ENCODE measurements at places on chromosomes 7 and 10.

DNA sequence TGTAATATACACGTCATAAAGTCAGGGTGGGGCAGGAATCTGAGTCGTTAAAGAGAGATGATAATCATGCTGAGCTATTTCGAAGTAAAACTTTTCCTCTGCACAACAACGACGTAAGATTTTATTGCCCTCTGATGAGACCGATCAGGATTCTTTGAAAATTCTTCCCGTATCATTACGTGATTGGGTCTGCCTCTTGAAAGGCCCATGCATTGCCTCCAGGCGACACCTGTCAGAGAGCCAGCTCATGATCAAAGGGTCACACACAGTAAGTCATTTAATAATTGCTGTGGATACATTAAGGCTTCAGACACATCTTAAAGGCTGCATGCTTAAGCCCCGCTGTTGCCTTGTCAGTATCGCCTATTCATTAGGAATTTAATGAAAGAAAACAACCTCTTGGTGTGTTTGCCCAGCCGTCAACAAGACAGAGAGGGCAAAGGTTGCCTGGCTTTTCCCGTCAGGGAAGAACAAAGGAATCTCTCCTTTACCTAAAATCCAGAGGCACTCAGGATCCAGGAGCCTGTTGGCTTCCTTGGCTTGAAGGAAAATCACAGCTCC lies 189.0 kb upstream of the SH2B2 start:
- no peak for DNase-seq

- DNase-seq, result no peak
Measured at GRCh38 chr10:75928231-75928630, 496.8 kb downstream of the LRMDA start.

DNA sequence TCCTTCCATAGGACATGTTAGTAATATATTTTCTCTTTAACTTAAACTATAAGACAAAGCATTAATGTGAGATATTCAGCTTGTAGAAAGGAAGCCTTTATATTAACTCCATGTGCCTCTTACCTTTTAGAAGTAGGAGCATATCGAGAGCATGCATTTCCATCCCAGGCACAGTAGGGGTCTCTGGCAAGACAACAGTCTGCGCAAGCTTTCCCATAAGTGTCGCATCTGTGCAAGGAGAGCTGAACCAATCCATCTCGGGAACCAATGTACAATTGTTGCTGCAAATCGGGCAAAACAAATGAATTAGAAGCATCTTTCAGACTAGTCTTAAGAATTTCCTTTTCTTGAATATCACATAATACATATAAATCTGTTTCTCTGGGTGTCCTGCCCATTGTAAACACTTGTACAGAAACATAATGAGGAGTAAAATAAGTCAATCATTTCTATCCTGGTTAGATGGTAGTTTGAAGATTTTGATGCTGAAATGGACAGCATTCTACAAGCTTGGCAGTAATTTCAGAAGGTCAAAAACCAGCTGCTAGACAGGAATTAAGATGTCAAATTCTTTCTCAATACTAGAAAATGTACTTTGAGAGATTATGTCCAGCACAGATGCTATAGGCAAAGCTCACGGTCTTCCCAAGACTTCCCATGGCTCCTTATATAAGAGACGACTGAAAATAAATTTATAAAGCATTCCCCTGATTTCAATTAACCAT lies 171.8 kb downstream of the SEMA3D start:
- DNase-seq, result no peak

DNA sequence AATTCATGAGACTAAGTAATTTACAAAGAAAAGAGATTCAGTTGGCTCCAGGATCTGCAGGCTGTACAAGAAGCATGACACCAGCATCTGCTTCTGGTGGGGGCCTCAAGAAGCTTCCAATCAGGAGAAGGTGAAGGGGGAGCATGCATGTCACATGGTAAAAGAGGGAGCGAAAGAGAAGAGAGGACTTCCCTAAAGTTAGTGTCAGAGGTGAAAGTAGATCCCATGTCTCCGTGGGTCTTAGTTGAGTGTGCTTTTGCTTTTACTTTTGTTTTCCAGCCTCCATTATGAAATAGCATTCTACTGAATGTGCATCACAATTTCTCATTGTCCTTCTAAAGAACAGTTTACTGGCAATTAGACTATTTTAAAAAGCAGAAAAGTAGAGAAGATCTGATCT lies 213.6 kb upstream of the FZD1 start:
- no peak for DNase-seq

DNA sequence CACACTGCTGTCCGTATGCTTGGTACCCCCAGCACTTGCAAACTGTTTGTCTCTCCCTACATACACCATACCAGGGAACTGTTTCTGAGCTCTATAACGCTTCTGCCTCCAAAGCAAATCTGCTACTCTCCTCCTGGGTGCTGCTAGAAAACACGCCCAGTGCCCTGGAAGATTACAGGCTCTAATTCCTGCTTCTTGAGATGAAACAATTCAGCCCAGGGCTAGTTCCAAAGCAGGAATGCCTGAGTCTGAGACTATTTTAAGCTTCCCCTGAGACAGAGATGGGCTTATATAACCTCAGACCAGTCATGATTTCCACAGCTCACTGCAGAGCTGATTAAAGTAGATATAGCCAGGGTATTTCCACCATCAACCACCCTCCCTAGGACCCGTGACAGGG lies 327.1 kb downstream of the GPR158 start:
- no peak for DNase-seq

DNA sequence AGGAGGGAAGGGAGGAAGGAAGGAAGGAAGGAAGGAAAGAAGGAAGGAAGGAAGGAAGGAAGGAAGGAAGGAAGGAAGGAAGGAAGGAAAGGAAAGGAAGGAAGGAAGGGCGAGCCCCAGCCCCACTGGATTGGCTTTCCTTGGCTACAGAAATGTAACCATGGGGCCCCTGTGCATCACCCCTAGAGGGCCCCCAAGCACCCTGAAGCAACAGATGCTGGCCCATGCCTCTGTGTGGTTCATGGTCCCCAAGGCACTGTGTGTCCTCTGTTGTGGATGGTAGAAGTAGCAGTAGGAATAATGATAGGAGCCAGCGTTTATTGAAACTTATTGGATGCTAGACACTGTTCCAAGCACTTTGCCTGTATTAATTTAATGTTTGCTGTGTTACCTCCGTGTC lies 116.6 kb upstream of the MACROH2A2 start:
- no peak for DNase-seq

GRCh38 chr7:50792342-50793119 lies 9.8 kb upstream of the GRB10 start:
- no peak for DNase-seq

GRCh38 chr10:12418000-12418399 lies 68.7 kb downstream of the CAMK1D start:
- DNase-seq, result no peak

GRCh38 chr7:102811942-102812678 lies 63.3 kb downstream of the FAM185A start:
- DNase-seq, result no peak

GRCh38 chr10:86506499-86506898 lies 15.1 kb downstream of the WAPL start:
- no peak for DNase-seq

- DNase-seq, result no peak
Measured at GRCh38 chr7:50650057-50650664, 85.0 kb upstream of the DDC start.

- no peak for DNase-seq
Measured at GRCh38 chr7:23020742-23021401, 6.9 kb upstream of the HYCC1 start.

DNA sequence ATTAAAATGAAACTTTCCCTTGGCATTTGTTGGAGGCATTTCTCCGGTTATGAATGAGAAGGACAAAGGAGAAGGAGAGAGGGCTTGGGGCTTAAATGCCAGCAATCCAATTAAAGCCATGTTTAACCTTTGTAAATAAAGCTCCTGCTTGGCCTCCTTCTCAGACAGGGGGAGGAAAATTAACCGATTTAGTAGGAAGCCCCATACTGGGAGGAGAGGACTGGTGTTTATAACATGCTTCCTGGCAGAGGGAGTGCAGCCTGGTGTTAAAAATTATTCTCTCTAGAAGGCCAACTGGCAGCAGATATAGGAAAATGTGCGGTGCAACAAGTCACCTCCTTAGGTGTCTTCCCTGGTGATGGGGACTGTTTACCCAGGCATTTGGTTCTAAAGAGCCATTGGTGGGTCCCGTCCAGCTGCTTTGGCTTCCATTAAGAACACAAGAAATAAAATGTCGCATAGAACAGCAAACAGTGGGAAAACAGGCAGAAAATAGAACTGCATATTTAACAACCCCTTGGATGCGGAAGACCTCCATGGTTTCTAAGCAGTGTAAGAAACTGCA lies 846.5 kb downstream of the TYW1 start:
- DNase-seq, result no peak

DNA sequence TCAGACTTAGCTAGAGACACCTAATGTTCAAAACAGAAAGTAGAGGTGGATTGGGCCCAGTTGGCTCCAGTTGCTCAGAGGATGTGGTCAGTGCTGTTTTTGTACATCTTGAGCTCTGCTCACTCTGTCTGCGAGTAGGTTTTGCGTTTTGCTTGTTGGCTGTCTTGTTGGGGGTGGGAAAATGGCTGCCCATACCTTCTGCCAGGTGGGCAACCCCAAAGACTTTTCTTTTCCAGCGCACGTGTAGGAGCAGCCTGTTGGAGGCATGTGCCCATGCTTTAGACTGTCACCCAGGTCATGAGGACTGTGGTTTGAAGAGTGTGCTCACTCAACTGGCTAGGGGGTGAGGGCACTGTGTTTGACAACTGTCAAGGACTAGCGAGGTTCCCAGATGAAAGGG lies 73.9 kb downstream of the KAT6B start:
- no peak for DNase-seq

DNA sequence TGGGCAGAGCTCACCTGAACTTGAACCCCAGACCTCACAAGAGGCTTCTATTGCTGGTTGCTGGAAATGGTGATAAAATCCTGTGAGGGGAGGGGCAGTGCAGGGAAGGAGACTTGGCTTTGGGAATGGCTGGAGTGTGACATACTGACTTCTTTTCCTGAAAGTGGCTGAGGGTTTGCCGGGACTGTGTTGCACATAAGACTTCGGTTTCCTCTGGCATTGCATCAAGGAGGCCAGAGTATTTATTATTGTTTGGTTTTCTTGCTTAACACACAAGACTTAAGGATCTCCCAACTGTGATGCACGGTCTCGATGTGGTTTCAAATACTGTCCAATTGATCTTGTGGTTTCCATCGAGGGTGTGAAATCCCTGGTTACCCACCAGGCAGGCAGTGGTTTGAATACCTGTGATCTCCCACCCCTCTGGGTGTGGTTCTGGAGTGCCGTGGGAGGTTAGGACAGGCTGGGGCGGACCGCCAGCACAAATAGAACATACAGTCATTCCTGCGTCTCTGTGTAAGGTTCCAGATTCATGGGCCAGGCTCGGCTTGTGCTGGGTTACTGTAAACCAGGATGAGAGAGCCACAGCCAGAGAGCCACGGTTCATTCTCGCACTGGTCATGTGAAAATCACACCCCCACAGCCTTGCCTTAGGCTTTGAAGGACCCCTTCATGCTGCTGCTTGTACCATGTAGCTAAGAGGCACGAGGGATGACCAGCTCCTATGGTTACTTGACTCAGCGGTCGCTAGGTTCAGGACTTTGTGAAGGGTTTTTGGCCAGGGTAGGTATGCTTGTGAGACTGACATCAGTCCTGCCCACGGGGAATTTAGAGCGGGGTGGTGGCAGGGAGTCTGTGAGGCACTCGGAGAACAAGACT lies 39.2 kb downstream of the WBP1L start:
- no peak for DNase-seq

GRCh38 chr10:44520651-44521050 lies 135.8 kb upstream of the CXCL12 start:
- DNase-seq, result no peak

GRCh38 chr10:74419958-74420375 lies 268.9 kb downstream of the ADK start:
- peak; percentile 1 for DNase-seq

GRCh38 chr10:46528171-46528671 lies 28.2 kb downstream of the GPRIN2 start:
- DNase-seq, result no peak

GRCh38 chr7:137682596-137682995 lies 164.2 kb downstream of the DGKI start:
- DNase-seq, result no peak

GRCh38 chr7:129095258-129095657 lies 40.3 kb upstream of the TNPO3 start:
- DNase-seq, result no peak

DNA sequence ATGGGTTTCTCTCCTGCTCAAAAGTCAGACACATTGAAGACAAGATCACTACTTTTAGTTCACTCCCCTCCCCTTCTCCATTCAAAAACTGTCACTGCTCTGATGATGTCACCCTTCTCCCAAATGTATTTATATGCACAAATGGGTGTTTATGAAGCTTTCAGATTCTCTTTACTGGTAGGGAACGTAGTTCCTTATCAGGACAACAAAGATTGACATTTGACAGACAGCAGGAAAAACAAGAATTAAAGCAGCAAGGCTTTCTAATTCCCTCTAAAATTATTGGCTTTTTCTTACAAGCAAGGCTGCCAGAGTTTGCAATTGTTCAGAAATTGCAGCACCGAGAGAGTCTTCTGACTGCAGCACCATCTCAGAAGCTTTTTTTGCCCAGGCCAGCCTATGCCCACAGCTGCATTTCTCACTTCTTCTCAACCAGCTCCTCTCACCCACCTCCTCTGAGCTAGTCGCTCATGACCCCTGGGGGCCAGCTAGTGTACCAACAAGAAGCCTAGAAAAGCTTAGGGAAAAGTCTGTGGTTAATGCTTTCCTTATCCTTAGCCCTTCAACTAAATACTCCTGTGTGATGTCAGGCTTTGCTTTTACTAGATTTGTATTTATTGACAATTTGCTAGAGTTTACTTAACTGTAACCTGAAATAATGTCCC lies 265.1 kb downstream of the HTR7 start:
- no peak for DNase-seq

GRCh38 chr7:28016297-28016696 lies 164.3 kb downstream of the JAZF1 start:
- no peak for DNase-seq

DNA sequence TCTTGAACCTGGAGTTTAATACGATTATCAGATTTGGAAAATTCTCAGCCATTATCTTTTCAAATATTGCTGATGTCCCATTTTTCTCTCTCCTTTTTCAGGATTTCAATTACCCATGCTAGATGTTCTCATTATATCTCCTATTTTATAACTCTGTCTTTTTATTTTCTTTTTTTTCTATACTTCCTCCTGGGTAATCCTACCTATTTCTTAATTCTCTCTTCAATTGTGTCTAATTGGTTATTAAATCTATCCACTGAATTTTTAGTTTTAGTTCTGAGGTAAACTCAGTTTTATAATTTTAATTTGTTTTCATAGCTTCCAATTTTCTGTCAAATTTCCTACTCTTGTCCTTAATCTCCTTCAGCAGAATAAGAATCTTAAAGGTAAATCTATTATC lies 15.6 kb downstream of the STEAP1 start:
- no peak for DNase-seq

- no peak for DNase-seq
Measured at GRCh38 chr7:1062296-1063294, 18.2 kb downstream of the GPR146 start.
